ENCODE measurements at places on chromosomes 12 and 14.

DNA sequence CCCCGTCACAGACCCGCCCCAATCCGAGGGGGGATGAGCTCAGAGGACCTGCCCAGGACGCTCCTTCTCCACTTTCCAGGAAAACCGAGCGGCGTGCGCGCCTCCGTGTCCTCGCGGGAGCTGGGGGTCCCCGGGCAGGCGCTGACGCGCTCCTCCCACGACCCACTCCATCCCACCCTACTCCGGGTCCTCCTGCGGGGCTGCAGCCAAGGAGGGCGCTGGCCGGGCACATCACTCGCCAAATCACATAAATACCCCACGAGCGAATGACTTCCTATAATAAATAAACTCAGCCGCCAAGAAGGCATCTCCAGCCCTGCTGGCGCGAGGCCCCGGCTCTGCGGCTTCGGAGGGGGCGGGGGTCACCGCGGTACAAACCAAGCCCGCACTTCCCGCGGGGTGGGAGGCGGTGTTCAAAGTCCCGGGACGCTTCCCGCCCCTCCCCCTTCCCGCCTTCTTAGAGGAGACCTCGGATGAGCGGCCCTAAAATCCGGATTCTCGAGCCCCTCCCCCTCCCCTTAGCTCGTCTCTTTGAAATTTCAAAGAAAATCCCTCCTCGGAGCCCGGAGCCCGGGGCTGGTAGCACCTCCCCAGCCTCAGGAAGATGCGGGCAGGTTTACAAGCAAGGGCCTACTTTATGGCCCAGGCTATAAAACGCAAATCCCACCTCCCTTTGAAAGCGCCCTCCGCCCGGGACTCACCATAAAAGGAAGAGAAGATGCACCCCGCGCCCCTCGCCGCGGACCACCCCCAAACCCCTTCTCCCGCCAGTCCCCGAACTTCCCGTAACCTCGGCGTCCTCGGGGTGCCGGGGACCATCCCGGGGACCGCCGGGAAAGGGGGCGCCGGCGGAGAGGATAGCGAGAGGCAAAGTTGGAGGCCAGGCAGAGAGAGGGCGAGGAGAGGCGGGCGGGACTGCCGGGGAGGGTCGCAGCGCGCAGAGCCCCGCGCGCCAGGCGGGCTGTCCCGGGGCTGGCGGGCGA is 712 bp upstream of the FZD10 start:
- DNase-seq, result no peak

- no peak for DNase-seq
Measured at GRCh38 chr14:76926521-76927251, 100.5 kb downstream of the LRRC74A start.

GRCh38 chr12:100967189-100967588 is 172.6 kb downstream of the ANO4 start:
- DNase-seq, result no peak

DNA sequence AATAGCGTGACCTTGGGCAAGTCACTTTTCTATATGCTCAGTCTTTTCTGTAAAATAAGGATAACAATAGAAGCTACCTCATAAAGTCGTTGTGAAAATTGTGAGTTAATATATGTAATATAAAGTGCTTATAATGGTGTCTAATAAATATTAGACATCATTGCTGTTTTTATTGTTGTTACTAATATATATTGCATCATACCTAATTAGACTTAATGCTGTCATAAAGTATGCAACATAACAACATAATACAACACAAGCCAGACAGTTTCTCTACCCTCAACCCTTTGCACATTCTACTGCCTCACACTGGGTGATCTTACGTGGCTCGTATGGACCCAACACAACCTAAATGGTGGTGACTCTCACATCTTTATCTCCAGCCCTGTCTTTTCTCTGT is 136.9 kb downstream of the KICS2 start:
- DNase-seq, result no peak

GRCh38 chr14:55043528-55043927 is 7.9 kb upstream of the MAPK1IP1L start:
- DNase-seq, result no peak

DNA sequence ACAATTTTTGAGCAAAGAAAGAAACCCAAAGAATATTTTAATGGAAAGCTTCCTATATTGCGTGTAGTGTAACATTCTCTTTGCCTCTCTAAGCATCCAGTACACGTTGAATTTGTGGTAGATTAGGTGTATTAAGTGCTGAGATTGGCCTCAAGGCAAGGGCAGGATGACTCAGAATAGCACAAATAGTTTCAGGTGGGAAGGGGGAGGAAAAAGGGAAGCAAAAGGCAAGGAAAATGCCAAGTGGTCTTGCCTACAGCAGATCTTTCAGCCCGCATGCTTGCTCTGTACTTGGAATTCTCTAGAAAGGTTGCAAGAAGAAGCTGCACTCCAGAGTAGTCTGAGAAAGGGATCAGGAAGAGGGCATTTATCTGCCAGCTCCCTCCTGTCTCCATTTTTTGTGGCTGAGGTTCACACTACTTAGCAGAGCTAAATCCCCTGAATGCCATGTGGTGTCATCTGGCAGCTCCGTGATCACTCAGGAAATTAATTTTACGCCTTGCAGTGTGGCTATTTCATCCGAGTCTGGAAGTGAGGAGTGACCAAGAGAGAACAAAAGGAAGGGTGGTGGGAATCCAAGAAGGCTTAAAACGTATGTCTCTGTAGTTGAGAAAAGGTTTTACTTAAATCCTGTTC is 28.5 kb downstream of the CDKN1B start:
- DNase-seq, result no peak

DNA sequence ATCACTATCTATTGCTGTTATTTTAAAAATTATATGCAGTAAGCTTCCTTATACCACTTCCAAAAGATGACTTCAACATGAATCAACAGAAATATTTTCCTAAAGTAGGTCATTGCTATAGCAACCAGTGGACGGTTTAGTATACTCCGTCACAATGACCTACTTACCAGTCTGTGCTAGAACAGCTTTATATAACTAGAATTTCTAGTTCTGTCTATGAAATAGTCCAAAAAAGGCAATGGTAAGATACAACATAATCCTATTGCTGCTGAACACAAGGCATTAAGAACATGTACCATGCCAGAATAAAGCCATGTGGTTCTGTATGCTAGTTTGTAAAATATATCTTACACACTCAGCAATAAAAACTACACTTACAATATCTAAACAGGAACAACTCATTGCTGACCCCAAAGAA is 40.7 kb upstream of the MTERF2 start:
- peak; percentile 85 for DNase-seq

- no peak for DNase-seq
Measured at GRCh38 chr14:29390081-29390832, 537.4 kb downstream of the PRKD1 start.

DNA sequence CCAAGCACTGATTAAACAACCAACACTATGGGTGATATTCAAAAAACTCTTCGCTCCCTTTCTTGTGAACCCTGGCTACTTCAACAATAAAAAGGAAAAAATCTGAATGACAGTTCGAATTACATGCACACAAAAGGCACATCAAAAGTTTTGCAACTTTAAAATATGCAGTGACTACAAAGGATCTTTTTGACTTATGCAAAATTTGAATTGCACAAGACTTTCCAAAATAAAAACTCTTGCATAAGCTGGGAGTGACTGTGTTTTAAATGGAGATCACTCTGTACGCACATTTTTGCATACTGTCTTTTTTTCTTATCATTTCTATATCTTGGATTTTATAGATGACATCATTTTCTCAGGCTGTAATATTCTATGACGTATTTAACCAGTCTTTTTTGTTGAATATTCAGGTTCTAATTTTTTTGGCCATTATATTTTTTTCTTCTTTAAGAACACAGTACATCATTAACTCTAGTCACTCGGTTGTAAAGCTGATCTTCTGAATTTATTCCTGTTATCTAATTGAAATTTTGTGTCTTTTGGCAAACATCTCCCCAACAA is 667.6 kb upstream of the TBX3 start:
- no peak for DNase-seq

- no peak for DNase-seq
Measured at GRCh38 chr14:41313196-41313595, 293.5 kb upstream of the LRFN5 start.

DNA sequence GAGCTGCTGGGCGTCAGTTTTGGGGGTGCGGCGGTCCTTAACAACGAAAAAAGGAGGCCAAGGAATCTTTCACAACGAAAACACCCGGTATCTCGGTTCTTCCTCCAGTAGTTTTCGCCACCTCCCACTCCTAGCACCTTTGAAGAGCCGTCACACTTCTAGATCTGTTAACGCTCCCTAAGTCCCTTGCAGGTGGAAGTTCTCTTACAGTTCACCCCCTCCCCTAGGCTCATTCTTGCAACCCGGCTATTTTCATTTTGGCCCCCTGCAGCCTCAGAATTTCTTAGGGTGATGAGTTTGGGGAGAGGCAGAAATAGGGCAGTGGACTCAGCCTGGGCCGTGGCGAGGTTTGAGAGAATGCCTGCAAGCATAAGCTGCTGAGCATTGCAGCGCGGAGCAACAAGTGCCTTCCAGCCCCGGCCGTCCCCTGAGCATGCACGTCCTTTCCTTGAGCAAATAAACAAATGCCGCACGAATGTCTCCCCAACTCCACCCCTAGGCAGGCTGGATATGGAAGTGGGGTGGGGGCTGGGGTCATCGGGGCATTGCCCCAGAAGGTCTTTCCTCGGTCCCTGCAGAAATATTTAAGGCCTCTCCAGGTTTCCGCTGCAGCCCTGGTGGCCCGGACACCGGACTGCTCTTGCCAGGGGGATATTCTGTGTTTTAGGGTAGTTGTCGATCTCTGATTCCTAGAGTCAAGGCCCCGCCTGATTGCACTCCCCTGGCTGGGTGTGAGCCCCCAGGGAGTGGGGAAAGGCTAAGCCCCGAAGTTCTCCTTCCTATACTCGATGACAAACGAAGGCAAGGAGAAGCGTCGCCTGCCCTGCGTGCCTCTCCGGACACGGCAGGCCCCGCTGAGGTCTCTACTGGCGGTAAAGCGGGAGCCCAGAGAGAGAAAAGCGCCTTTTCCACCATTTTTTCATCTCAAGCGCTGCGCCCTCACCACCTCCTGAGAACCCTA is 1.6 kb downstream of the RFX4 start:
- DNase-seq, result peak; percentile 16

GRCh38 chr14:55448141-55448614 is 7.8 kb upstream of the TBPL2 start:
- peak; percentile 98 for DNase-seq

DNA sequence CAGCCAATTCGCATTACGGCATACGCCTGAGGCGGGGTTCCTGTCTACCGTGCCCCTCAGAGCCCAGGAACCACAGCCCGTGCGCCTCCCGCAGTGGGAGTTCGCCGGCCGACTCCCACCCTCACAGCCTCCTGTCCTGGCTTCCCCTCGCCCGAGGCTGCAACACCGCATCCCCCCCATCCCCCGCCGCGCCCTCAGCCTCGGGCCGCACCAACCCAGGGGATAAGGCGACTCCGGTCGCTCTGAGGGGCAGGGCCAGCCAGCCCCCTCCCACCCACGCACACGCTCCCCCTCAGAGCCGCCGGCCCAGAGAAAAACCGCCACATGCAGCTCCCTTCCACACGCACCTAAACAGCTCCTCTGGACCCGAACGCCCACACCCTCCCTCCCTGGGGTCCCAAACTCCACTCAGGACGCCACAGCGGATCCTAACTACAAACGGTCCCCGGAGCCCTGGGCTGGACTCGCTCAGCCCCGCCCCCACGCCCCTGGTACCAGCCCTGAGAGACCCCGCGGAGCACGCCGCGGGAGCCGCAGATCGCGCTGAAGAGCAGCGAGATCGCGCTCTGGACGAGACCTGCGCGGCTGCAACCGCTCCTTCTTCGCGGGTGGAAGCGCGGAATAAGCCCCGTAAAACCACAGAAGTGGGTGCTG is at the start of gene C14orf39:
Gene C14orf39, minus strand, starts transcription at position 466 of the 654 bp plus-strand sequence. CDS start 985 bp downstream, outside the sequence.
- DNase-seq, result peak; percentile 11

DNA sequence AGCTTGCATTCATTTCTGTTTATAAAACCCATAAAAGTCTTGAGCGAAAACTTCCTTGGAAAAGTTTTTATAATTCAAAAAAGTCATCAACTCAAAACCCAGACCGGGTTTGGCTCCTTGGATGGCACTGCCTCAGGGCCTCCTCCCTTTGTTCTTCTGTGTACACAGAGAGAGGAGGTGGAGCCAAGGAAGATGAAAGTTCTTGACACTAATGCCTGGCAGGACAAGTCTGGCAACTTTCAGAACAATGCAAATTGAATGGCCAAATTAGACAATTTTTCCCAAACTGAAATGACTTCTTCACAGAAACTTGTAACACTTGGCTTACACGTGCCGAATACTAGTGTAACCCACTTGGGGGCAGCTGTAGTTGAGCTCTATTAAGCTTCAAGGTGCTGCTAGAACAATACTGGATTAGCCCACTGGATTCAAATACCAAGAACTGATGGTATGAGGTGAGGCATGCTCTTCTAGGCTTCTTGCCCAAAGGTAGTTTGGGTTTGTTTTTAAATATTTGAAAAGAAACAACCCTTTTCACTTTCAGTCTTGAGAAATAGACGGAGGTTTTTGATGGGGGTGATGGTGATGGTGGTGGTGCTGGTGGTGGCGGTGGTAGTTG is 86.6 kb upstream of the FRMD6 start:
- no peak for DNase-seq

DNA sequence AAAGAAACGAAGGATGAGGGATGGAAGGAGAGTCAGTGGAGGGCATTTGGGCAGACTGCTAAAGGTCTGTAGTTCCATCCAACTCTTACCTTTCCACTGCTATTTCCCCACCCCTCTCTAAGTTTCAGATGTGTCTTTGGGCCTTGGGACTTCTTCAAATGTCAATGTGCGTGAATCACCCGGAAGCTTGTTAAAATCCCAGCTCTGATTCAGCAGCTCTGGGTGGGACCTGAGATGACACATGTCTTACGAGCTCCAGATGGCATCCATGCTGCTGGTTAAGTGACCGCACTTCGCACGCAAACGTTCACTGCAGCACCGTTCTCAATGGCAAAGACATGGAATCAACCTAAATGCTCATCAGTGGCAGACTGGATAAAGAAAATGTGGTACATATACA is 309.9 kb downstream of the VRK1 start:
- DNase-seq, result no peak

- DNase-seq, result no peak
Measured at GRCh38 chr12:43103866-43104265, 448.1 kb downstream of the ADAMTS20 start.

DNA sequence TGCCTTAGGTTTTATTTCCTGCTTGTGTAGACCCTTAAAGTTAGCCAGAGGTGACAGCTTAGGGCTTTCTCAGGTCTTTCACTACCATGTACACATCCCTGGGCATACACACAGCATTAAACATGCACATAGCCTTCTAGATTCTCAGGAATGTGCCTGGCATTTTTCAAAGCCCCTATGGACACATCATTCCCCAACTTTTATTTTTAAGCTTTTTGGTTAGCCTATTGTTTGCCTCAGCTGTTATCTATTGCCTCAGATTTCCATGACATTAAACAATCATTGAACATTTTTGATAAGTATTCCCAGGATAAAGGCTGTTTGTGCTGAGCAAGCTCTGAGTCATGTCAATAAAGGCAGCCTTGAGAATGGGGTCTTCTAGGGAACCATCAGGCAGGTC is 15.1 kb upstream of the PPM1A start:
- DNase-seq, result no peak

DNA sequence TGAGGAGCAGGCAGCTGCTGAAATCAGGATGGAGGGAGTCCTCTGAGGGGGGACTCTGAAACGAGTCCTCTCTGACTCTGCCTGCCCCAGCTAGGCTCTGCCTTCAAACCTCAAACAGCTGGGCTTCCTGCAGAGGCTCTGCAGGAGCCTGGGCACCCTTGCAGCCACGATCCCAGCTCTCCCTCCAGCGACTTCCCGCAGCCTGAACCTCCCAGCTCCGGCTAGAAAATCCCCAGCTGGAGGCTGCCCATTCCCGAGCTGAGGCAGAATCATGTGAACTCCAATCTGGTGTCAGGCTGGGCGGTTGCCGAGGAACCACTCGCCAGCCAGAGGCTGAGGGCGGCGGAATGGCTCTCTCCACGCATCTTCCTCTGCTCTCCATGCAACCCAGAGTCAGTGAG is at the start of gene GPR68:
Gene GPR68, minus strand, starts transcription at position 204 of the 401 bp plus-strand sequence. CDS start 9,654 bp downstream, outside the sequence.
- DNase-seq, result peak; percentile 28

- no peak for DNase-seq
Measured at GRCh38 chr14:26917086-26917485, 319.3 kb upstream of the NOVA1 start.

Measured in EL (cell line).